ENCODE measurements at places on chromosomes 6 and 20.

GRCh38 chr6:2823104-2823850, 18.4 kb downstream of the SERPINB1 start:
- no peak for DNase-seq

DNA sequence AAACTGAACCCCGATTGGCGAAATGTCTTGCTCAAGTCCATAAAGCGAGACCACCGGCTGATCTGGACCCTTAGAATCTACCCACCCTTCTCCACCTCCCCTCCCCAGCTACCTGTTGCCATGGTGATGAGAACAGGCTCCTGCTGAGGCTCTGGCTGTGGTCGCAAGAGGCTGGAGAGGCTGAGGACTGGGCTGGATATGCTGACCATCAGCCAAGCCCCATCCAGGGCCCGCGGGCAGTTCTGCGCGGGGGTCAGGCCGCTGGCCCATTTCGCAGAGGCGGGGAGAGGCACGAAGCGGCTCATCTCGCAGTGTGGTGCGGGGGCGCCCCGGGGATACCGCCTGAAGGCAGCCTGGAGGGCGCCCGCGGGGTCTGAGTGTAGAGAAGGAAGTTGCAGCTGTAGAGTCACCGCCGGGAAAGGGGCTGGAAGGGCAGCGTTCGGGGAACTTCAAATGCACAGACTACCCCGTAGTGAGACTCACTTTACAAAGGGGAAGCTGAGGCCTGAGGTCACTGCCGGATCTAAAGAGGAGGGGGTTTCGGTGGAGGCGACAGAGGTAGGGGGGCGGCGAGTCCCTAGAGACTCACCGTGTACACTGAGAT, 671 bp downstream of the TAPBP start:
- DNase-seq, result peak; percentile 40

DNA sequence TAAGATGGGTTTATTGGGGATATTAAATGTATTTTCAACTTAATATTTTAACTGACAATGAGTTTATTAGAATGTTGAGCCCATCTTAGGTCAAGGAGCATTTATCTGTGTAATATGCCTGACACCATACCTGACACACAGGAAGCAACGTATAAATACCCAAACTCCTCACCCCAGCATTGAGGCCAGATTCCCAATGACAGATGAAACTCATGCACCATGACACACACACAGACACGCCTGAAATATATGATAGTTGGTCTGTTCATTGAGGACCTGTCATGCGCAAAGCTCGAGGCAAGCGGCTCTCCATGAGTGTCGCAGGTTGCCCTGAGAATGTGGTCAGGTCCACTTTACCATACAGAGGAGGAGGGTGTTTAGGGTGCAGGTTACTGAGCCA, 64.1 kb downstream of the GFOD1 start:
- no peak for DNase-seq

- no peak for DNase-seq
These were observed 132.0 kb upstream of the JAG1 start for GRCh38 chr20:10805764-10806163.

GRCh38 chr20:33067806-33068205, 11.6 kb upstream of the BPIFB4 start:
- DNase-seq, result no peak

- DNase-seq, result peak; percentile 50
These were observed 41.7 kb downstream of the MOCS1 start for GRCh38 chr6:39892490-39893129.

GRCh38 chr6:45584127-45584526, 206.4 kb upstream of the SUPT3H start:
- DNase-seq, result no peak
